ENCODE measurements at places on chromosomes 12 and 14. TPM values are rescaled to one million over a fixed set of nuclear protein-coding genes. Genes with fewer than 3 reads are reported as not detected.

DNA sequence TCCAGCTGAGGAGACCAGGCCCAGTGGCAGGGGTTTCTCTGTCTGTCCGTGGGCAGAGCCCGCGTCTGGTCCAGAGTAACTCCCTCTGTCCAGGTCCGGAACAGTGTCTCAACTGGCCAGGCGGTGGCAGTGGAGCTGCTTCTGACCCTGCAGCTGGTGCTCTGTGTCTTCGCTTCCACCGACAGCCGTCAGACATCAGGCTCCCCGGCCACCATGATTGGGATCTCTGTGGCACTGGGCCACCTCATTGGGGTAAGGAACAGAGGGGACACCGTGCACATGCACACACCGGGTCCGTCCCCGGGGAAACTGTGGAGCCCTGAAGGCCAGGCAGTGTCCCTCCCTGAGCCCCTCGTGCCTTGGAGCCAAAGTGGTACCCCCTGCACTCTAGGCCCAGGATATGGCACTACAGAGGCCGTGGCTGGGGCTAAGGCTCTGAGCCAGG, 1.5 kb downstream of the AQP6 start:
- no peak overlapping the region for H3K27ac ChIP-seq
- H3K27me3 ChIP-seq = no peaks in the 10 kb centered on the region
- no peaks in the 10 kb centered on the region for H3K4me1 ChIP-seq

IFNG gene
- total RNA-seq = not detected

COA8 gene
- total RNA-seq = 39.1 TPM

- no peaks in the 10 kb centered on the region for H3K27me3 ChIP-seq
- no peaks in the 10 kb centered on the region for H3K36me3 ChIP-seq
- no peak overlapping the region for H3K4me3 ChIP-seq
- no peak for DNase-seq
- no peak overlapping the region for H3K27ac ChIP-seq
Observed at GRCh38 chr14:89621791-89622638, 205.0 kb upstream of the FOXN3 start.

GRCh38 chr14:37615582-37616289, 20.3 kb downstream of the TTC6 start:
- DNase-seq = no peak
- H3K27me3 ChIP-seq = peaks cover 20% of the 10 kb centered on the region
- H3K36me3 ChIP-seq = peaks cover 5% of the 10 kb centered on the region
- no peak overlapping the region for H3K4me3 ChIP-seq
- no peak overlapping the region for H3K27ac ChIP-seq

DNA sequence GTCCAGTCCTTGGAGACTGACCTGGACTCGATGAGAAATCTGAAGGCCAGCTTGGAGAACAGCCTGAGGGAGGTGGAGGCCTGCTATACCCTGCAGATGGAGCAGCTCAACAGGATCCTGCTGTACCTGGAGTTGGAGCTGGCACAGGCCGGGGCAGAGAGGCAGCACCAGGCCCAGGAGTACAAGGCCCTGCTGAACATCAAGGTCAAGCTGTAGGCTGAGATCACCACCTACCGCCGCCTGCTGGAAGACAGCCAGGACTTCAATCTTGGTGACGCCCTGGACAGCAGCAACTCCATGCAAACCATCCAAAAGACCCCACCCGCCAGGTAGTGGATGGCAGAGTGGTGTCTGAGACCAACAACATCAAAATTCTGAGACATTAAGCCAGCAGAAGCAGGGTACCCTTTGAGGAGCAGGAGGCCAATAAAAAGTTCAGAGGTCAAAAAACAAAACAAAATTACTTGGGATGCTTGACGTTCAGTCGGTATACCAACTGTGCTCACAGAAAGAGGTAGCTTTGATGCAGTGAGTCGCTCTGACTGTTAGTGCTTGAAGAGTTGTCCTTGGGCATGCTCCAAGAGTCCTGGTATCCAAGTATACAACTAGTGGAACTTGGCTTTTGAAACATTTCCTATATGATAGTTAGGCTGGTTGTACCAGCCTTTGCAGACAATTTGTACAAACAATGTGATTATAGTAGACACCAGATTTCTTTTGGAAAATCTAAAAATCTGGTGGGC, 4.8 kb downstream of the MED6 start:
- H3K27ac ChIP-seq = no peak overlapping the region
- no peak for DNase-seq
- peaks cover 8% of the 10 kb centered on the region for H3K36me3 ChIP-seq
- H3K27me3 ChIP-seq = no peaks in the 10 kb centered on the region

GRCh38 chr12:109779382-109779781, 53.8 kb downstream of the TRPV4 start:
- no peaks in the 10 kb centered on the region for H3K27me3 ChIP-seq
- H3K4me3 ChIP-seq = no peak overlapping the region
- DNase-seq = no peak
- H3K27ac ChIP-seq = no peak overlapping the region
- peaks cover 2% of the 10 kb centered on the region for H3K36me3 ChIP-seq

RPS6KA5 gene
- 0.54 TPM for total RNA-seq

RHEBL1 gene
- 0.95 TPM for total RNA-seq

TSPAN19 gene
- total RNA-seq = not detected

DNA sequence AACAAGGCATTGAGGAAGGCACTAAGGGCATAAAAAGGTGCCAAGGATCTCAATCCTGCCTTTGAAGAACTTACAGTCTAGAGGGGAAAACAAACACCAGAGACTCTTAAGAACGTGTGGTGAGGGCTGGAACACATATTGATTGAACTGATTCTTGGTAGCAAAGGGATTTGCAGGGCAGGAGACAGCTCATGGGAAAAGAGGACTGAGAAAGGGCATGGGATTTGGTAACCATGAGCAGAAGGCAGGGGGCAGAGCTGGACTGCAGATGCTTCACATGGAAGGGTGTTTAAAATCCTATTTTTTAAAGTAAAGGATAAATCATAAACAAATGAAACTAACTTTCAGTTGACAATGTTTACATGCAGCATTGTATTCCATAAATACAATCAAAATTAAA, 203.1 kb downstream of the ITPR2 start:
- no peaks in the 10 kb centered on the region for H3K27me3 ChIP-seq
- H3K36me3 ChIP-seq = no peaks in the 10 kb centered on the region
- peak overlapping the region; percentile 86 for H3K27ac ChIP-seq

- no peak for DNase-seq
- H3K4me3 ChIP-seq = no peak overlapping the region
- no peaks in the 10 kb centered on the region for H3K36me3 ChIP-seq
- H3K27ac ChIP-seq = no peak overlapping the region
- H3K4me1 ChIP-seq = no peaks in the 10 kb centered on the region
- peaks cover 3% of the 10 kb centered on the region for H3K27me3 ChIP-seq
Observed at GRCh38 chr12:59820594-59821011, 224.8 kb downstream of the SLC16A7 start.

GRCh38 chr12:50073712-50074111, 11.4 kb upstream of the SMARCD1 start:
- DNase-seq = no peak
- H3K36me3 ChIP-seq = no peaks in the 10 kb centered on the region
- no peaks in the 10 kb centered on the region for H3K27me3 ChIP-seq
- peaks cover 10% of the 10 kb centered on the region for H3K4me1 ChIP-seq
- H3K4me3 ChIP-seq = no peak overlapping the region
- no peak overlapping the region for H3K27ac ChIP-seq

TAS2R10 gene
- total RNA-seq = 1.1 TPM

DNA sequence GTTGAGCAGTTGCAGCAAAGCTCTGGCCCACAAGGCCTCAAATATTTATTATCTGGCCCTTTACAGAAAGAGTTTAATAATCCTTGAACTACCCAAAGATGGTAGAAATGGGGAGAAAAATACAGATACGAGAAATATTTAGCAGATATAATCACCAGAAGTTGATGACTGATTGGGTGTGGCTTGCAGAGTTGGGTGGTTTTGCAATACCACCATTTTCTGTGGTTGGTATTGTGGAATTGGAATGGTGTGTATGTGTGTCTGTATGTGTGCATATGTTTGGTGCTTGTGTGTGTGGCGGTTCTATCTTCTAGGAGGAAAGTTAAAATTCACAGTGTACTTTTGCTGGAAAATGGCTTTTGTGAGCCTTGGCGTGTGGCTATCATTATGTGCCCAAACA, 85.4 kb upstream of the MANSC4 start:
- no peak for DNase-seq
- H3K36me3 ChIP-seq = no peaks in the 10 kb centered on the region
- H3K4me3 ChIP-seq = no peak overlapping the region
- peak overlapping the region; percentile 49 for H3K27ac ChIP-seq

DNA sequence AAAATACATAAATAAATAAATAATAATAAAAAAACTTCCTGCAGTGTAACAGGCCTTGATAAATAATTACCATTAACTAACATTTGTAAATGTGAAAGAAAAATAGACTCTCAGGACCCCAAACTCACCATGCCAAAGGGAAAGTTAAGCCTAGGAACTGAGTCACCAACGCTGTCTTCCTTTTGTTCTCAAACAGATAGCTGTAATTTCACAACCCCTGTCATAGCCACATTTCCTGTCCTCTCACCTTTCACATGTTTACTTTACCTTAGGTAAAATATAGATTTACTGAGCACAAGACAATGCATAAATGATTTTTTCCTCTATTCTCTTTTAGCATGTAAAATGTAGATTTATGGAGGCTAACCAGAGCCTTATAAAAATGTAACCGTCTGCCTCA, 35.9 kb upstream of the CHST11 start:
- DNase-seq = no peak
- no peak overlapping the region for H3K4me3 ChIP-seq
- no peaks in the 10 kb centered on the region for H3K4me1 ChIP-seq
- H3K27me3 ChIP-seq = peaks cover 3% of the 10 kb centered on the region
- H3K27ac ChIP-seq = no peak overlapping the region

- H3K27ac ChIP-seq = no peak overlapping the region
- H3K36me3 ChIP-seq = peaks cover 10% of the 10 kb centered on the region
Observed at GRCh38 chr14:88852632-88853031, 28.2 kb downstream of the TTC8 start.

DNA sequence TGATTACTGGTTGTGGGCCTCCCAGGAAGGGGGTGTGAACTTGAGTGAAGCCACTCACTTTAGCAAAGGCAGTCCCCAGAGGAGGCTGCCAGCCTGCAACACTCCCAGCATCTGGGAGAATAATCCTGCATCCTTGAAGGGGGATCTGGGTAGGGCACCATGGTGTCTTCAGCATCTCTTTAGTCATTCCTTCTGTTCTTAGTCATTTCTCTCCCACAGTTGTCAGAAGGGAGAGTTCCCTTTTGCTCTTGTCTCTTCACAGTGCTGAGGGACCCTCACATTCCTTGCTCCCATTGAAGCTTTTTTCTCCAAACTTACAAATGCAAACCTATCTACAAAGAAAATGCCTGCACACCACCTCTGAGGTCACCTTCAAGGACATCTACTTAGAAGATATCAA, 48.1 kb upstream of the CIT start:
- no peak overlapping the region for H3K27ac ChIP-seq
- H3K4me3 ChIP-seq = no peak overlapping the region
- H3K36me3 ChIP-seq = no peaks in the 10 kb centered on the region
- no peak for DNase-seq

GRCh38 chr12:21526053-21526452, at the start of gene SPX:
Gene SPX (plus strand): TSS chr12:21526296. CDS start chr12:21526473, 177 bp downstream.
- H3K36me3 ChIP-seq = no peaks in the 10 kb centered on the region
- H3K27ac ChIP-seq = peak within 1 kb of the TSS; percentile 65
- no peaks in the 10 kb centered on the region for H3K27me3 ChIP-seq
- peak within 1 kb of the TSS; percentile 74 for H3K4me3 ChIP-seq

NINJ2 gene
- 2.1 TPM for total RNA-seq

DNA sequence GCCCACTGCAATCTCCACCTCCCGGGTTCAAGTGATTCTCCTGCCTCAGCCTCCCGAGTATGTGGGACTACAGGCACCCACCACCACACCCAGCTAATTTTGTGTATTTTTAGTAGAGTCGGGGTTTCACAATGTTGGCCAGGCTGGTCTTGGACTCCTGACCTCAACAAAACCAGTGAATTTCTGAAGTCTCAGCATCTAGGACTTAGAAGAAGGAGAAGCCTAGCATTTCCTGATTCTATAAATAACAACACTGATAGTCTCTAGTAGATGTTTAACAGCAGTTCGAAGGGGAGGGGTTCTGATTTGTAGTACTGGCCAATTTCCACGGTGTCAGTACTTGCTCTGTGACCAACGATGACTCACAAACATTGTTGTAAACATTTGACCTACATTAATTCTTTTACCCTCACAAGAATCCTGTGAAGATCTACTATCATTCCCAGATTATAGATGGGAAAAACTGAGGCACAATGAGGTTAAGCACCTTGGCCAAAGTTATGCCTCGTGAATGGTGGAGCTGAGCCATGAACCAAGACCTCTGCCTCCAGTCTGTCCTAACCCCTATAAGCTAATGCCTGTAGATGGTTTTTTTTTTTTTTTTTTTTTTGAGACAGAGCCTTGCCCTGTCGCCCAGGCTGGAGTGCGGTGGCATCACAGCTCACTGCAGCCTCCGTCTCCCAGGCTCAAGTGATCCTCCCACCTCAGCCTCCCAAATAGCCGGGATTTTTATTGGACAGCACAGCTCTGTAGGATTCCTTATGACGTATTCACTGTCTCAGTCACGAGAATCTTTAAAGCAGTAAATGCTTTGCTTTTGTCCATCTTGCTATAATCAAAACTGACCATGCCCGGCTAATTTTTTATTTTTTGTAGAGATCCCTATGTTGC, 5.2 kb downstream of the P2RX4 start:
- DNase-seq = peak; percentile 8
- no peaks in the 10 kb centered on the region for H3K27me3 ChIP-seq
- H3K4me1 ChIP-seq = peaks cover 20% of the 10 kb centered on the region
- no peak overlapping the region for H3K4me3 ChIP-seq
- peak overlapping the region; percentile 25 for H3K27ac ChIP-seq

- no peak overlapping the region for H3K4me3 ChIP-seq
- H3K27me3 ChIP-seq = no peaks in the 10 kb centered on the region
- no peak for DNase-seq
- H3K36me3 ChIP-seq = peaks cover 11% of the 10 kb centered on the region
- peaks cover 55% of the 10 kb centered on the region for H3K4me1 ChIP-seq
Observed at GRCh38 chr12:49811961-49812401, 16.2 kb downstream of the NCKAP5L start.

GRCh38 chr14:91416744-91417119, 888 bp downstream of the CCDC88C start:
- no peaks in the 10 kb centered on the region for H3K36me3 ChIP-seq
- H3K4me3 ChIP-seq = peak overlapping the region; percentile 61
- DNase-seq = no peak
- peak overlapping the region; percentile 53 for H3K27ac ChIP-seq
- peaks cover 28% of the 10 kb centered on the region for H3K4me1 ChIP-seq

NTF3 gene
- 0.80 TPM for total RNA-seq

GRCh38 chr14:70934502-70935134, 27.4 kb downstream of the PCNX1 start:
- no peaks in the 10 kb centered on the region for H3K27me3 ChIP-seq
- peak overlapping the region; percentile 75 for H3K27ac ChIP-seq
- DNase-seq = no peak
- H3K4me1 ChIP-seq = peaks cover 44% of the 10 kb centered on the region
